ENCODE measurements at places on chromosomes 5 and 9.

DNA sequence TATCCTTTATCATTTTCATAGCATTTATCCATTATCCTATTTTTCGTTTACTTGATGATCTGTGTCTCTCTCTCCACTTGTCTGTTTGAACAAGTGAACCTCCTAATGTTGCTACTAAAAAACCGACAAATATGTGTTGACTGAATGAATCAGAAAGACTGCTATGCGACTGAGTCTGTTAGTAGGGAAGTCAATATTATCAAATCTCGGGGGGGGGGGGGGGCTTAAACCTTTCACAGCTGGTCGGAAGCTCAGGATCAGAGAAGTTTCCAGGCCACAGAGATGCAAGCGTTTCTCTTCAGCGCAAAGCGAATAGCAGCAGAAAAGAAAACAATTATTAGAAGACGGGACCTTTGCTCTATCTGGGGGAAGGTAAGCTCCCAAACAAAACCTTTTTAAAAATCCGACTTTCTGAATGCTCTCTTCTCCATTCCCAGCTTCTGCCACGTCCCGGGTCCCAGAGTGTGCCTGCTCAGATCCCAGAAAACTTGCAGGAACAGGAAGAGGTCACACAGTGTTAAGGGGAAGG, 412 bp downstream of the RIOK2 start:
- H3K4me3 ChIP-seq = peak overlapping the region; percentile 97
- peak overlapping the region; percentile 100 for H3K27ac ChIP-seq
- H3K36me3 ChIP-seq = peaks cover 13% of the 10 kb centered on the region
- no peaks in the 10 kb centered on the region for H3K27me3 ChIP-seq
- no peak for DNase-seq

DNA sequence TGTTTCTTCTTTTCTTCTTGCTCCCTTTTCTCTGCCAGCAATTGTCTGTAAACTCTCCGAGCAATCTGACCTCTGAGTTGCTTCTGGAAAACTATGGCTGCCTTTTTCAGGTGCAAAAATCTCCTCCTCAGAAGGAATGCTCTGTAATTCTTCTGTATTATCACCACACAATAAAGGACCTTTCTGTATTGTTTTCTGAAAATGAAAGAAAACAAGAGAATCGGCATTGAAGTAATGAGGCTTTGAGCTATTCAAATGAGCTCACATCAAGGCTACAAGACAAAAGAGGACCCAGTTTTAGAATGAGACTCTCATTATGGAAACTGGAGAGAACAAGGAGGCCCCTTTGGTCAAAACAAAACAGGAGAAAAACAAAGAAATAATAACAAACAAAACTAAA, 86.2 kb upstream of the RETREG1 start:
- H3K36me3 ChIP-seq = no peaks in the 10 kb centered on the region
- DNase-seq = no peak
- H3K27ac ChIP-seq = no peak overlapping the region

DNA sequence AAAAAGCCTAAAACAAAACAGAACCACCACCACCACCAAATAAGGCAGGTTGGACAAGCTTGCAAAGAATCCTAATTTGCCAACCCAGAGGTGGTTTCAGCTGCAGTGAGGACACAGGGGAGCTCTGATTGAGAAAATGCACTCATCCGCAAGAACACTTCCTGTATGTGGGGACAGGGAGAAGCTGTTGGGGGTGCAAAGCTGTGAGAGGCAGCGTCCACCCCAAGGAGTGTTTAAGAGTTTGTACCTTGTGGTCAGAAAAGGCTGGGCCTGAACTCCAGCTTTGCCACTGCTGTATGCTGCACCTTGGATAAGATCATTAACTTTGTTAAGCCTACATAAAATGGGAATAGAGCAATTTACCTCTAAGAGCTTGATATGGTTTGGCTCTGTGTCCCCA, 511.7 kb downstream of the BNC2 start:
- no peaks in the 10 kb centered on the region for H3K4me1 ChIP-seq
- no peak overlapping the region for H3K4me3 ChIP-seq
- H3K27me3 ChIP-seq = no peaks in the 10 kb centered on the region
- H3K36me3 ChIP-seq = no peaks in the 10 kb centered on the region
- no peak overlapping the region for H3K27ac ChIP-seq
- DNase-seq = no peak

GRCh38 chr9:77744841-77745430, 96.8 kb upstream of the GNA14 start:
- peaks cover 19% of the 10 kb centered on the region for H3K4me1 ChIP-seq
- H3K36me3 ChIP-seq = peaks cover 10% of the 10 kb centered on the region
- DNase-seq = no peak
- H3K27me3 ChIP-seq = no peaks in the 10 kb centered on the region

DNA sequence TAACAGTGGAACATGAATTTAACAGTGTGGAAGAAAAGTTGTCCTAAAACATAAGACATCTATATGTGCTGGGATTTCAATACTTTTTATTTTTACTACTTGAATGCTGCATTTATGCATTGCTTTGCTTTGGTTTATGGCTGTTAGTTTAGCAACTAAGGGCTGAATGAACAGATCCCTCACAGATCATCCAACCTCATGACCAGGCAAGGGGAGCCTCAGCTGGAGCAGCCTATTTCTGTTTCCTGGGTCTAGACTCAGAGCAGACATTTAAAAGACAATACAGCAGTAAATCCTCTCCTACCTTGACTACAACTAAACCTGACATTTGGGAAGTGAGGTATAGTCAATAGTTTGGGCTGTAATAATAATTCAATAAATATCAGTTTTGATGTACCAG, 163.3 kb downstream of the AUH start:
- no peak overlapping the region for H3K4me3 ChIP-seq
- no peaks in the 10 kb centered on the region for H3K27me3 ChIP-seq
- DNase-seq = no peak
- H3K4me1 ChIP-seq = peaks cover 8% of the 10 kb centered on the region
- H3K27ac ChIP-seq = no peak overlapping the region

DNA sequence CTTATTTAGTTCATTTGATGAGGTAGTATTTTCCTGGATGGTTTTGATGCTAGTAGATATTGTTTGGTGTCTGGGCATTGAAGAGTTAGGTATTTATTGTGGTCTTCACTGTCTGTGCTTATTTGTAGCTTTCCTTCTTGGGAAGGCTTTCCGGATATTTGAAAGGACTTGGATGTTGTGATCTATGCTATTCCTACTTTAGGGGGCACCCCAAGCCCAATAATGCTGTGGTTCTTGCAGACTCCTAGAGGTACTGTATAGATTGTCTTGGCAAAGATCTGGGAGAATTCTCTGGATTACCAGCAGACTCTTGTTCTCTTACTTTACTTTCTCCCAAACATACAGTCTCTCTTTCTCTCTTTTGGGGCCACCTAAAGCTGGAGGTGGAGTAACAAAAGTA, 315.7 kb downstream of the MAT2B start:
- no peak for DNase-seq
- no peak overlapping the region for H3K27ac ChIP-seq
- no peaks in the 10 kb centered on the region for H3K27me3 ChIP-seq
- no peak overlapping the region for H3K4me3 ChIP-seq

DNA sequence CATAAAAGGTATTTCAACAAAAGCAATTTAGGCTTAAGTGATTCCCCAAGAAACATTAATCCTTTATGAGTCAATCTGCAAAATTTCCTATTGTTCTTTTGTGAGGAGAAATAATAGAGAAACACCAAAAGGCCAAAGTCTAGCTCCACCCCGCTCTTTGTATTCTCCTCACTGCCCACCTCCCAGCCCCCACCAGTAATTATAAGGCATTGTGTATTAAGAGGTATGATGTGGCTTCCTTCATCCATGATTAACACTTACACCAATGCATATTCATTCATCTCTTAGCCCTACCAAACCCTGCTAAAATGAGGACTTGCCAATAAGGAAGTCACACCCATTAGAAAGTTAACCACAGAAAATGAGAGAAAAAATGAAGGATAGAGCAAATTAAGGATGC, 105.3 kb upstream of the SPATA31D4 start:
- H3K27me3 ChIP-seq = no peaks in the 10 kb centered on the region
- no peak for DNase-seq
- H3K4me3 ChIP-seq = no peak overlapping the region
- no peak overlapping the region for H3K27ac ChIP-seq
- no peaks in the 10 kb centered on the region for H3K4me1 ChIP-seq

Measured in T-helper 17 cell (primary cell).